Fibroblast of lung (primary cell): ENCODE measurements at places on chromosomes 5 and 9. TPM values are rescaled to one million over a fixed set of nuclear protein-coding genes. Genes with fewer than 3 reads are reported as not detected.

DNA sequence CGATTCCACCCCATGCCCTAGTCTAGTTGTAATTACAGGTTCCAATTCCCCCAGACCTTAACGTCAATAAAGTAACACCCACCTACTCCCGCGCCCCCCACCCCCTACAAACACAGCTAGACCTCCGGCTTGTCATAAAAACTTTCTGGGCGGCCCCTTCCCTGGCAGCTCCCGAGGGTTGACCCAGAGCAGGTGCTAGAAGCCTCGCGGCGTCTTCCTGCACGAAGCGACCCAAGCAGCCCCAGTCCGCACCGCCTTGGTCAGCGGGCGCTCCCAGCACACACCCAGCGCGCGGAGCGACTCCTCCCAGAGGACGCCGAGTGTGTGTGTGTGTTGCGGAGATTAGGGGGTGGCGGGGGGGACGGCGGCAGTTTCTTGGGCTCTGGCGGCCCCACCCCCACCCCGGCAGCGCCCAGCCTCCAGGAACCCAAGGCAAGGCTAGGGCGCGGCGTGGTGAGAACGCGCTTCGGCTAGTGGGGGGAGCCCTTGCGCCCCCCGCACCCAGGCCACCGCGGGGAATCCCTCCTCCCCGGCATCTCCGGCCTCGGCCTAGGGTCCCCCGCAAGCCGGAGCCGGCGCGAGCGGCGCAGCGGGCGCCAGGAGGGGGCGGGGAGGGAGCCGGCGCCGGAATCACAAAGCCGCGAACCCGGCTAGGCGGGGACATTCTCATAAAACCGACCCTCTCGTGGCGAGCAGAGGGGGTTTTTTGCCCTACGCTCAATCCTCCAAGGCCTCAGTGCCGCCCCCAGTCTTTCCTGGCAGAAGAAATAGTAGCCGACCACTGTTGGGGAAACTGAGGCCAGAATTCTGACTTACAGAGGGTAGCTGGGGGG, 2.2 kb downstream of the PCDH1 start:
- DNase-seq, result no peak
- no peaks in the 10 kb centered on the region for H3K36me3 ChIP-seq
- H3K4me3 ChIP-seq, result no peak overlapping the region

The GPRIN1 gene
- total RNA-seq, result 4.9 and 6.3 TPM in 2 replicates

DNA sequence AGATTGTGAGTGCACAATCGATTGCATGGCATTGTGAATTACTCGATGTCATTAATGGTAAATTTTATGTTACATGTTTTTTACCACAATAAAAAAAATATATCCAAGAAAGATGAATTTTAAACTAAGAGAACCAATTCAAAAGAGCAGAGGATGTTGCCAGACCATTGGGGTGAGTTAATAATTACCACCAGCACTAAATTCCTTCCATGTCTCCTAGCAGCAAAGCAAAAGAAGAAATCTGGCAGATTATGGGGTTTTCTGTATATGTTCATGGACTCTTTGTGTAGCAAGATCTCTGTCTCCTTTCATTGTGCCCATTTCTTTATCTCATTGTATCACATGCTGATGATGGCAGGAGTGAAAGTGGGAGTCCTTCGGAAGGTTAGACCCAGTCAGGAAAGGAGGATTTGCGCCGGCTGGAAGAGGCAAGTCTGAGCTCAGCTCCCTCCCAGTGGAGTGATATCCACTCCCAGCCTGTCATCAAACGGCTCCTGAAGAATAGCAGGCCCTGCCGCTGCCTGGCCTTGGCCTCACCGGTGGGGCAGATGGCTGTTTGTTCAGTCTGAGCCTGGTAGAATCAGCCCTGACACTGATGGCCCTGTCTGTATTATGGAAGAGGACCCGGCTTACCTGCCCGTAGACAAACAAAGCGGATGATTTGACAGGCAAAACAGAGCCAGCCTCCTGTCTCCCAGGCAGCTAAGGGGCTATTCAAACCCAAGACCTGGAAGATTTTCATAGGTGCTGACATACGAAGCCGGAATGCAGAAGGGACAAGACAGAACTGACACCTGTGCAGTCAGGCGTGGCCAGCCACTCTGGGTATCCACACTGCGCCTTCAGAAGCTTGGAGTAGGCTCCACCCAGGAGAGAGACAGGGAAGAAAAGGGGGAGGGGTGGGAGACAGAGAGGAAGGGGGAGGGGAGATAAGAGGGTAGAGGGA, 21.9 kb upstream of the FOXE1 start:
- H3K4me3 ChIP-seq, result no peak overlapping the region
- H3K4me1 ChIP-seq, result no peaks in the 10 kb centered on the region
- H3K36me3 ChIP-seq, result no peaks in the 10 kb centered on the region

- no peaks in the 10 kb centered on the region for H3K36me3 ChIP-seq
- no peaks in the 10 kb centered on the region for H3K4me1 ChIP-seq
- H3K4me3 ChIP-seq, result no peak overlapping the region
Measured at GRCh38 chr5:144703776-144704175, 533.1 kb downstream of the KCTD16 start.

DNA sequence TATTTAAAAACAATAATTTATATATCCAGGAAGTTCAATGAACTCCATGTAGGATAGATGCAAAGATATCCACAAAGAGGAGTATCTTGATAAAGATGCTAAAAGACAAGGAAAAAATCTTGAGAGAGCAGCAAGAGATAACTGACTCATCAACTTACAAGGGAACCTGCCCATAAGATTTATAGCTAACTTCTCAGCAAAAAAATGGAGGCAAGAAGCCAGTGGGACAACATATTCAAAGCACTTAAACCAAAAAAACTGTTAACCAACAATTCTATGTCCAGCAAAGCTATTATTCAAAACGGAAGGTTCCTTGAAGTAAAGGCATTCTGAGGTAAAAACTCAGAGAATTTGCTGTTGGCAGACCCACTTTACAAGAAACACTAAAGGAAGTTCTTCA, 20.3 kb downstream of the RABGAP1 start:
- H3K27ac ChIP-seq, result no peak overlapping the region
- no peak overlapping the region for H3K4me3 ChIP-seq
- no peaks in the 10 kb centered on the region for H3K36me3 ChIP-seq
- no peak for DNase-seq

- no peaks in the 10 kb centered on the region for H3K36me3 ChIP-seq
- H3K27me3 ChIP-seq, result peaks cover 4% of the 10 kb centered on the region
- no peak for DNase-seq
- H3K27ac ChIP-seq, result no peak overlapping the region
- no peaks in the 10 kb centered on the region for H3K4me1 ChIP-seq
- H3K4me3 ChIP-seq, result no peak overlapping the region
Measured at GRCh38 chr9:99572567-99572966, 249.1 kb upstream of the NR4A3 start.

The CATSPER3 gene
- under 0.01 and 0.17 TPM in 2 replicates for total RNA-seq

DNA sequence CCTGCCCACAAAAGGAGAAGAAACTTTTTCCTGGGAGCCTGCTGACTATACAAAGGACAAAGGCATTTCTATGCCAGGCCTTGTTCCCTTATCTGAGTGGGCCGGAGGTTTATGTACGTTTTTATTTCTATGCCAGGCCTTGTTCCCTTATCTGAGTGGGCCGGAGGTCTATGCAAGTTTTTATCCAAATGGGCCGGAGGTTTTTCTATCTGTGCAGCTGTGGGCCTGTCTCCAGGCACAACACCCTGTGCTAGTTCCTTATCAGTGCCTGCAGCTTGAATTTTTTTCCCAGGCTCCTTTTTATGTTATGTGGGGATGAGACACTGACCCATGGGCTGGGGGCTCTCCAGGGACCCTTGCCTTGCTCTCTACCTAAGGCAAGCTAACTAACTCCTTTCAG, 5.5 kb downstream of the SLC25A2 start:
- H3K4me1 ChIP-seq, result no peaks in the 10 kb centered on the region
- no peak overlapping the region for H3K4me3 ChIP-seq
- DNase-seq, result no peak
- no peak overlapping the region for H3K27ac ChIP-seq

- no peak overlapping the region for H3K4me3 ChIP-seq
- no peaks in the 10 kb centered on the region for H3K4me1 ChIP-seq
- H3K27ac ChIP-seq, result no peak overlapping the region
- H3K36me3 ChIP-seq, result no peaks in the 10 kb centered on the region
- no peaks in the 10 kb centered on the region for H3K27me3 ChIP-seq
Measured at GRCh38 chr5:129996896-129997295, 92.6 kb downstream of the CHSY3 start.

The SPINK1 gene
- not detected in 2 replicates for total RNA-seq

DNA sequence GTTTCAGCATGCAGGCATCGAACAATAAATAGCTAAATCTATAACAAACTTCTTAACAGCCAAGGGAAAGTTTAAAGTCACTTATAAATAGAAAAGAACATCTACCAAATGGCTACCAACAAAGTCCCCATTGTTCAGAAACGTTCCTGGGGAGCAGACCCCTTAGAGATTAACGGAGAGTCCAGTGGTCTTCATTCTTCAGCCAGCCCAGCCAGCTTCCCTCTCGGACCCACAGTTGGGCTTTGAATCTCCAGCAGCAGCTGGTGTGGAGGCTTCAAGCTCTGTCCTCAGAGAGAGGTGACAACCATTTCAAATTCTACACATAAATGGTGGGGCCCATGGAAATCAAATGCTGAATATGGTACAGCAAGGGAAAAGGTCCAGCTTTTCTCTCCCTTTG, 11.2 kb downstream of the ENC1 start:
- no peaks in the 10 kb centered on the region for H3K27me3 ChIP-seq
- no peak for DNase-seq
- H3K27ac ChIP-seq, result no peak overlapping the region
- H3K4me1 ChIP-seq, result peaks cover 30% of the 10 kb centered on the region
